ENCODE measurements at places on chromosomes 11 and 22.

DNA sequence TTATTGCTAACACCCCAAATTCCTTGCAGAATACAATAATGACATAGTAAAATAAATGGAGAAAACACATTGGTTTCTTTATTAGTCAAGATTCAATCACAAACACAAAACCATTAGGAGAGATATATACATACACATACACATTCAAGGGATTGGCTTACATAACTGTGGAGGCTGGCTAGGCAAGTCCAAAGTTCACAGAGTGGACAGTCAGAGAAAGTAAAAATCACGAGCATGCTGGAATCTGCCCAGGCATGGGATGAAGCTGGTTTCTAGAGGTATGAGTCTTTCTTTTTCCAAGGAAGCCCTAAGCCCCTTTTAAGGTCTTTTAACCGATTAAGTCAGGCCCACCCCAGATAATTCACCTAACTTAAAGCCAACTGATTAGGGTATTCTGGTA is 13.6 kb upstream of the OR56B1 start:
- DNase-seq: no peak

- DNase-seq: no peak
These were observed 11.1 kb downstream of the KCNJ4 start for GRCh38 chr22:38443628-38444521.

- DNase-seq: no peak
These were observed 92.6 kb upstream of the PDGFD start for GRCh38 chr11:104256525-104256924.

- DNase-seq: no peak
These were observed 823 bp upstream of the CPT1A start for GRCh38 chr11:68842427-68843051.

- DNase-seq: no peak
These were observed 224.2 kb downstream of the CEP164 start for GRCh38 chr11:117551761-117552343.

DNA sequence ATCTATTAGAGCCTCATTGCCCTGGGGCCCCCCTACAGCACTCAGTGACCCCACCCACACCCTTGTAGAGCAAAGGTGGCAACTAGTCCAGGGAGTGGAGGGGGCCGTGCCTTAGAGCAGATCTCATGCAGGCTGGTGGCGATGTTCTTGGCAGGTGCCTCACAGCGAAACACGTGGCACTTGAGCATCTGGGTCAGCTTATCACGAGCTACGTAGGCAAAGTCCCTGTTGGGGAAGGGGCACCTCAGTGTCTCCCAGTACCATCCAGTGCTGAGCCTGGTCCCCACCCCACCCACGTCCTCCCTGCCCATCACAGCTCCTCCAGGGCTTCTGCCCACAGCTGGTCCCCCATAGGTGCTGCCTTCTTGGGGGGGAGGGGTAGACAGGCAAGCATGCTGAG is 11.2 kb downstream of the SMPD1 start:
- no peak for DNase-seq

DNA sequence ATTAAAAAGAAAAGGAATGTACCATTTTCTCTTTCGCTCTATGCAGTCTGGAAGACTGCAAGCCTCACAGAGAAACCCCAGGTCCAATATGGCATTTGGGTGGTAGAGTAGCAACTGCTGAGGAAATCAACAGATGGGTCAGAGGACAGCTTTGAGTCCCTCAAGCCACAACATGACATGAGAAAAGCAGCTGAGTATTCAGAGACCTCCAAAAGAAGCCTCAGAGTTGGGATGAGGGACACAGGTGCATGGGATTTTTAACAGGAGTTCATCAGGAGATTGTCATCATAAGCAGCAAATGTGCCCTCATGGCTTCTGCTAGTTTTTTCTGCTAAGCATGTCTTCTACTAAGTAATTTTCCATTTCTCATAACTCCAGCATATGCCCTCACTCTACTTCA is 111.6 kb downstream of the BLID start:
- no peak for DNase-seq

DNA sequence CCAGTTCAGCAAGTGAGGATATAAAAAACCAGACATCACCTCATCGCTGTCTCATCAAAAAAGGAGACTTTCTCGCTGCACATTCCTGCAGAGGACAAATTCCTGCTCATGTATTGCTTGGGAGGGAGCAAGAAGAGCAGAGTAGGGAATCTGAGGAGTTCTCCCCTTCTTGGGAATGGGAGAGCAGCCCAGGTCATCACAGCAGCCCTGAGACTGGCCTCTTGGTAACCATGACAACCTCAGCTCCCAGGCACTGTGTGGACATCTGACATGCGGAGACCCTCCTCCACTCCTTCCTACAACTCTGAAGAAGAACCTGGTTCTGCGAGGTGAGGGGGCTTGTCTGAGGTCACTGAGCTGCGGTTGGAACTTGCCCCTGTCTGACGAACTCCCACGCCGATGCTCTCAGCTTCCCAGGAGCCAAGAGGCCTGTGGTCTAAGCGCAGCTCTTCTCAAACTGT is 17.9 kb downstream of the RFPL1 start:
- DNase-seq: no peak

- no peak for DNase-seq
These were observed 8.2 kb upstream of the PGA3 start for GRCh38 chr11:61194981-61195695.

- no peak for DNase-seq
These were observed 8.5 kb downstream of the TMEM132A start for GRCh38 chr11:60932605-60933356.

GRCh38 chr11:60078745-60079144 is 9.7 kb upstream of the MS4A2 start:
- DNase-seq: no peak

DNA sequence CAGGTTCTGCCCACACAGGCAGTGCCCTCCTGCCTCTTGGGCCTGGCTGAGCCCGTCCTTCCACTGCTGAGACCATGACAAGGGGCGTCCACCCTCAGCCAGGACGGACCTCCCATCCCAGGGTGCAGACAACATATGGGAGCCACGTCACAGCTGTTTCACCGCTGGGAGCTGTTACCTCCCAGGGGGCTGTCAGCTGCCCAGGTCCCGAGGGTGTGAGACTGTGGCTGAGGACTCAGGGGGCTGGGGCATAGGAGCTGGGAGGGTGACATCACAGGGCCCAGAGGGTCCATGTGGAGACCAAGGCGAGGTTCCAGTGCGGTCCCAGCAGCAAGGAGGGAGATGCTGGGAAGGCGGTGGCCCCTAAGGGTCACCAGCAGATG is 17.9 kb upstream of the CTSD start:
- no peak for DNase-seq

DNA sequence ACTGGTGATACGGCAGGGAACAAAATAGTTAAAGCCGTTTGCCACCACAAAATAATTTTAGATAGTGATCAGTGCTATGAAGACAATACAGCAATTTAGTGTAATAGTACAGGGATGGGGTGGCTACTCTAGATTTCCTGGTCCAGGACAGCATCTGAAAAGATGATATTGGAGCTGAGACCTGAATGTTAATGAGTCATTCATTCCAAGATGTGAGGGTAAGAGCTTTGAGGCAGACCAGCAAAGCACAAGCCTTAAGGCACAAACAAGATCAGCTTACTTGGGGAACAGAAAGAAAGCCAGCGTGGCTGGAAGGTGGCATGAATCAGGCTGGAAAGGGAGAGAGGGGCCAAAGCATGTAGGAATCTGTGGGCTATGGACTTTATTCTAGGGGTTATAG is 132.3 kb downstream of the TRIM44 start:
- DNase-seq: no peak

- no peak for DNase-seq
These were observed 1.2 kb upstream of the ARHGEF12 start for GRCh38 chr11:120334894-120335462.

DNA sequence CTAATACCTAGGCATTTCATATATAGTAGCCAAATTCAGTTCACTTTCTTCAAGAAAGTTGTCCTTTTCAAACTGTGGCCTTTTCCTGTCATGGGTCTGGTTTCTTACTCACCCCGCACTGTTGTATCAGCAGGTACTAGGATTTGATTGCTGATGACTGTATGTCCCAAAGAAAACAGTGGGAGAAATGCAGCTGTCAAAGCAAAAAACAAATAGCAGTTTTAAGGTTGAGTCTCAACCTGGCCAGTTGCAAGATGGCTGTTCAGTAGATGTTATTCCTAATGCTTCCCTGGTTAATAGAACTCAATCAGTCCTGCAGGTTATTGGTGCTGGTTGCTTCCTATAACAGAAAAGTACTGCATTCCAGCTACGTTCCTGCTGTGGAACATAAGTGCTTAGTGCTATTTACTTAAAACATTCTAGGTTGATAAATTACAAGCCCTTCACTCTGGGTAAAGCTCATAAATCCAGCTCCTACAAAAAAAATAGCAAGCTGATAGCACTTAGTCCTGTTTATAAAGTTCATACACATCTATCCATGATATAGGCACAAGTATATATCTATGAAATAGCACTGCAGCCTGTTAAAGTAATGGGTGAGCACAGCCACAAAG is 26.6 kb downstream of the NF2 start:
- no peak for DNase-seq

- no peak for DNase-seq
These were observed 978 bp upstream of the ANKRD13D start for GRCh38 chr11:67288198-67288451.

DNA sequence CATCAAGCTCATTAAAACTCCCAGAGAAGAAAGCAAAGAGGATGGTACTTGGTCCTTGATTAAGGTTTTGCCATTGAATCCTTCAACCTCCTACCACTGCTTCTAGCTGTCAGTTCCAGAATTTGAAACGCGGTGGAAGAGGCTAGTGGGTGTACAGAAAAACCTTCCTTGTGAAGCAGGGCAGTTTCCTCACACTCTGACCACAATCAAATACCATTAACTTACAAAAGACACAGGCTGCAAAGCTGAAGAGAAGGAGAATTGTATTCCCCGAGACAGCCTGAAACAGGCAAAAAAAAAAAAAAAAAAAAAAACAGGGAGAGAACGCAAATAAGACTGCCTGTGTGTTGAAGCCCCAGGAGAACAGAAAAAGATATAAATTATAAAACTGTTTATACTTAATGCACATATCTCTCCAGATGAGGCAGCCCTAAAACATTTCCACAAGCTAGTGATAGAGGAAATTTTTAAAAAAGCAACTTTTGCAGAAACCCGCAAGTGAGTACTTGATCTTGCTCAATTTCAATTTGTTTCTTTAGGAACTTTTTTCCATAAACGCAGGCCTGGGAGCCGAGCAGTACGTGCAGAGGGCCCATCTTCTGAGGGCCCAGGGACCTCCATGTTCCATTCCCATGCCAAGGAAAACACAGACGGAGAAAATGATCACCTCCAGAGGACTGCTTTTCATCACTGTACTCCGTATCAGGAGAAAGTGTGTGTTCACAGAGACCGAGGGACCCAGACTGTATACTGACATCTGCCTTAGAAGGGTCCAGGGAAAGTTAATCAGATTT is 218.7 kb upstream of the BLID start:
- no peak for DNase-seq

- no peak for DNase-seq
These were observed 4.7 kb upstream of the RANBP1 start for GRCh38 chr22:20111045-20111688.

DNA sequence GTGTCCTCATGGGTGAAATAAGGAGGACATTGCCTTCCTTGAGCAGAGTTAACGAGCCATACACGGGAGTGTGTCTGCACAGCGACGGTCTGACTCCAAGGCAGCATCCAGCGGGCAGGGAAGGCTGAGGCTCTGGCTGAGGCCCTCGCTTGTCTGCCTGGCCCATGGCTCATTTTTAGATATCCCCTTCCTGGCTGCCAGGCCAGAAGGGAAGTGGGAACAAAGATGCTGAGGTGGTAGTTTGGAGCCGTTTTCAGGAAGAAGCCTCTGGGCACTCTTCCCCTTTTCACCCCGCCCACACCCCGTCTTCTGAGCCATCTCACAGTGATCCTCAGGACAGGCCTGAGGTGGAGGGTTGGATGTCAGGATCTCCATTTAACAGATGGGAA is 3.0 kb upstream of the SLCO2B1 start:
- DNase-seq: no peak

DNA sequence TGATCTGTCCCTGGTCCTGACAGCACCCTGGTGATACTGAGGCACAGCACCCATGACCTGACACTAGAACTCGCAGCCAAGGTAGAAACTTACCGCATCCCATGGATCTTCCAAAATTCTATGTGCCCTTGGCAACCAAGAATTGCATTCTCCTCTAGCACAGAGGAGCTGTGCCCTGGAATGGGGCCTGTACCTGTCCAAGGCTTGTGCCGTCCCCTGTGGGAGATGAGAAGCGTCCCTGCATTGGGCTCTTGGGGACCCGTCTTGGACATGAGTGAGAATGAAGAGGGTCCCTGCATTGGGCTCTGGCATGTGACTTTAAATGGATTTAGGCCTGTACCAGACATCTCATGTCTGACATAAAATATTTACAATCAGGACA is 67.1 kb downstream of the GGTLC2 start:
- no peak for DNase-seq

DNA sequence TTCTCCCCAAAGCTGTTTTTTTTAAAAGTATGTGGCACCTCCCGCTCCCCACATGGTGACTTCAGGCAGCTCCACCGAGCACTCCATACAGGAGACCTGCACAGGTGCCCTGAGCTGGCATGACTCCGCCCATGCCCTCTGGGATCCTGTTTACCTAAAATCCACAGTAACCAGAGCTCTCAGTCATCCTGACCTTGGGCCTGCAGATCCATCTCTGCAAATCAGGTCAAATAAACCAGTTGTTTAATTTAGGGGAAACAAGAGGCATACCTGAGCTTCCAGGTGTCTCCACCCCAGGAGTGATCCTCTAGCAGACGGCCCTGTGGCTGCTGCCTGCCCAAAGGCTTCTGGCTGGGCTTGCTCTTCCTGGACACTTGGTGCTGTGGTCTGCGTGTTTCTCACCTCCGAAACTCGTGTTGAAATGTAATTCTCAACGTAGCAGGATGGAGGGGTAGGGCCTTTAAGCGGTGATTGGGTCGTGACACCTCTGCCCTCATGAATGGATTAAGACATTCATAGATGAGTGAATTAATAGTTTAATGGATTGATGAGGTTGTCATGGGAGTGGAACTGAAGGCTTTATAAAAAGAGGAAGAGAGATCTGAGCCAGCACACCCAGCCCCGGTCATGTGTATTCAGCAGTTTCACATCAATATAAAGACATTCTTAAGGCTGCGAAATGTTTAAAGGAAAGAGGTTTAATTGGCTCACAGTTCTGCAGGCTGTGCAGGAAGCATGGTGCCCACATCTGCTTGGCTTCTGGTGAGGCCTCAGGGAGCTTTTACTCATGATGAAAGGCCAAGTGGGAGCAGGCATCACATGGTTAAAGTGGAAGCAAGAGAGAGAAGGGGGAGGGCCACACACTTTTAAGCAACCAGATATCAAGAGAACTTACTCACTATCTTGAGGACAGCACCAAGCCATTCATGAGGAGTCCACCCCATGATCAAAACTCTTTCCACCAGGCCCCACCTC is 34.1 kb downstream of the LINC01488 start:
- DNase-seq: no peak

GRCh38 chr11:109945626-109946321 is 147.4 kb upstream of the ZC3H12C start:
- no peak for DNase-seq
